ENCODE measurements at places on chromosomes 16 and 17.

DNA sequence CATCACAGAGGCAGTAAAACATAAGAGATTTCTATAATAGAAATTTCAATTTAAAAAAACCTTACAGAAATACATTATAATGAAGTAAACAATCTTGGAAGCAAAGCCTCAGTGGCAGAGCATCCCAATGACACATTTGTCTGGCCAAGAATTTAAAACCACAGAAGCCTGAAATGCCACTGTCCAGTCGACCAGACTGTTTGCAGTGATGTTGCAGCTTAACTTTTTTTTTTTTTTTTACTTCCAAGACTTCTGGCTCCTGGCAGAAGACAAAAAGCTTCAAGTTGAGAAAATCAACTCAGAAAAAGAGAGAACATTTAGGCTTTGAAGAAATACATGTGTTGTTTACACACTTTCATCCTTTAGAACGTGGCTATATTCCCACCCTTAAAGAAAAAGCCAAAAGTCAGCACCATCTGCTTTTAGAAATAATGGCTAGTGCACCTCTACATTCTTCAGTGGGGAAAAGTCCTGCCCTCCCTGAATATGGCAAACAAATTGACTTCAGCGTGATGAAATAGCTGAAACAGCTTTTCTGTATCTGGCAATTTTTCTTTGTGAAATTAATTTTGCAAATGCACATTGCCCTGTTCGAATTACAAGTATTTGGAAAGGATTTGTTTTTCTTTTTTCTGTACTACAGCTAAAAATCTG is 205.5 kb upstream of the MON1B start:
- no peak for DNase-seq

DNA sequence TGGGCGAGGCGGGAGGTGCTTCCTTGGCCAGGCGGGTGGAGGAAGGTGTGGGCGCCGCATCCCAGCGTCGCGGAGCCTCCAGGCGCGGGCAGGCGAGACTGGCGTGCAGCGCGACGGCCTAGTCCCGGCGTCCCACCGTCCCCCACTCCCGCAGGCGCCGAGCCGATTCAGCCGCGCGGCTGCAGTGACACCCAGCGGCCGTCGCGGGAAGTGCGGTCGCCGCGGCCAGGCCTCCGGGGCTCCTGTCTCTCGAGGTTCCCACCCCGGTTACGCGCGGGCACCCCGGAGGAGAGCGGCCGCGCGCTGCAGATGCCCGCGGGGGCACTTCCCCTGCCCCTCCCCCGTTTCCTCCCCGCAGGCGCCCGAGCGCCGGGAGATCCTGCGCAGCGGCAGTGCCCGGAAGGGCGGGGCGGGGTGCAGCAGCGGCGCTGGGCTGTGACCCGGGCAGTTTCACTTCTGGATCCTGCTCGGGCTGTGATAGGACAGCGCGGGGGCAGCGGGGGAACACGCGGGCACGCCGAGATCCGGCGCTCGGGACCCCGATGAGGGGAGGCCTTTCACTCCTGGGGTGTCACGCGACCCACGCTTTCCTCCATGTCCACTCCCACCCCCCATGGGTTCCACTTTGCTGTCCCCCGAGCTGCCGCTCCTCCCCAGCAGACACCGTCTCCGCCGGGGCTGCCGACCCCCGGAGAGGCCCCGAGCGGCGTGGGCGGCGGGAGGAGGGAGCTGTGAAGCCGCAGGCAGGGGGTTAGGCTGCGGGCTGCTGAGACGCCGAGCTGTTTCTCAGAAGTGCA is 16.6 kb downstream of the GRB7 start:
- peak; percentile 94 for DNase-seq

DNA sequence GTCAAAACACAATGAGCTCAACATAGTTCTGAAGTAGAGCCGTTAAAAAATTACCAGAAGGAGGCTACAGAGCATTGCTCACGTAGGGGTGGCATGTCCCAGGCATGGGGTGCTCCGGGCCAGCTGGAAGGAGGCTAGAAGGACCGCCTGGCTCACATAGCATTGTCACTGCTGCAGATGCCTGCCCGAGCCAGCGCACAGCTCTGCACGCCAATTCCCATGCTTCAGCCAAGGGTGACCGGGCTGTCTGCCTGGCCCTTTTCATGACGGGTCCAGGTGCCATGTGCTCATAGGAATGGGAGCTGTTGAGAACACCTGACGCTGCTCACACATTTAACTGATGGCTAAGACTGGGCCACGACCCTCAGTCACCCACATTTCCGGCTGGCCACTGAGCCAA is 228.9 kb upstream of the FOXF1 start:
- DNase-seq, result no peak

DNA sequence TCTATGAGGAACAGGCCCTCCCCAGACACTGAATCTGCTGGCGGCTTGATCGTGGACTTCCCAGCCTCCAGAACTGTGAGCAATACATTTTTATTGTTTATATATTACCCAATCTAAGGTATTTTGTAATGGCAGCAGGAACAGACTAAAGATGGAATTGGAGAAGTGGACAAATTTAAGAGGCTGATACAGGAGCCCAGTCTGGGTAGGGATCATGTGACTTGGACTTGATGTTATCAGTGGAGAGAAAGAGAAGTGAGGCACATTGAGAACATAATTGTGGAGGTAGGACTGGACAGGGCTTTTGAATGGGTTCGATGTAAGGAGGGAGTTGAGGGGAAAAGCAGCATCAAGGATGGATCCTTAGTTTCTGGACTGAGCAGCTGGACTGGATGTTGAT is 93.8 kb downstream of the USP31 start:
- DNase-seq, result no peak

DNA sequence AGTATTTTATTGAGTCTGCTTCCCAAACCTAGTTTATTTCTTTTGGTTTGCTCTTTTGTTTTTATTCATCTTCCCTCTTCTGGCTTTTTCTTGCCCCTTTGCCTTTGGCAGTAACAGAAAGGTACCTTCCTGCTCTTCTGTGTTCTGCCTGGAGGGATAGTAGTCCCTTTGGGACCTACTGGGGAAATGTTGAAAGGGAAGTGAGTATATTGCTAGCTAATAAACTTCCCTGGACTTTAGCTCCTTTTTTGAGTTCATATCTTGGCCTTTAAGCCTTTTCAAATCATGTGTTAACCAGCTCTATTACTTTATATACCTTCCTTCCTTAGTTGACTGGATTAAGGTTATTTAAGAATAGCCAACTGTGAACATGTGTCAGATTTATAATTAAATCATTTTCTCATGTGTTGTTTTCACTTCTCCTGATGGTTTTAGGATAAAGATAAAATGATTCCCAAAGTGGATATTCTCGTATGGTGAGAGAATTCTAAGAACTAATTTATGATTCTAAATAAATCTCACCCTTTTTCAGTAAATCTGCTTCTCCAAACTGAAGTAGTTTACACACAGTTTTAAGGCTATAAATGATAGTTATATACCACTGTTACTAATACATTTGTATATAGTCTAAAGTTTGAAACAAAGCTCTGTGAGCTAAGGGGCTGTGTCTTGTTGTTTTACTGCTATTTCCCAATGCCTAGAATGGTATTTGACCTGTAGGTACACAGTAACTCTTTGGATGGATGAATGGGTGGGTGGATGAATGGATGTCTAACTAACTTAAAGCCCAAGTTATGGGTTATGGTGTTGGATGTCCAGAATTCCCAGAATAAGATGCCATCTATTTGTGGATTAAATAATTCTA is 45.7 kb downstream of the OMG start:
- no peak for DNase-seq

- DNase-seq, result peak; percentile 9
Observed at GRCh38 chr17:40063187-40063771, 514 bp downstream of the THRA start.

DNA sequence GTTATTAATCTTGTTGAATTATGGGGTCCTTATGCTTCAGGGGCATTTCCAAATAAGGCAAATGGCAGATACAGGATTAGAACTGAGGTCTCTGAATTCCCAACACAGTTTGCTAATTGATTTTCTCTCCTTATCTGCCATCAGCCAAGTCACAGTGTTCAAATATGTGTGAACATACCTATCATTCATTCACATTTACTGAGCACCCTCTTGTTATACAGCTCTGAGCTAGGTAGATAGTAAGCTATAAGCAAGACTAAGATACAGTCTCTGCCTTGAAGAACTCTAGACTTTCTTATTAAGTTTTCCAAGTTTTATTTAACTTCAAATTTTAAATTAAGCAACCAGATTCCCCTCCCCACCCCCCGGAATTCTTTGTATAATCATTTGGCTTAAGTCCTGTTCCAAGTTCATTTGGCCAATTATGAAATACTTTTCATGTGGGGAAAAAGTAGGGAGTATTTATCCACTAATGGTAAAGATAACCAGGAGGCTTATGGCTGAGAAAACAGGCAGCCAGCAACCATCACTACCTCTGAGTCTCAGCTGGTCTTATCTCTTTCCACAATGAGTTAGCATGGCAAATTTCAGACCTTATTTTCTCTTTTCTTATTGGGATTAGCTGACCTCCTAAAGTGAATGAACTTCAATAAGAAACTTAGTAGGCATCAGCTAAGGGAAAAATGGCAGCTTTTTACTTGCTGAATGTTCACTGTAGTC is 31.4 kb upstream of the CORO6 start:
- DNase-seq, result no peak

DNA sequence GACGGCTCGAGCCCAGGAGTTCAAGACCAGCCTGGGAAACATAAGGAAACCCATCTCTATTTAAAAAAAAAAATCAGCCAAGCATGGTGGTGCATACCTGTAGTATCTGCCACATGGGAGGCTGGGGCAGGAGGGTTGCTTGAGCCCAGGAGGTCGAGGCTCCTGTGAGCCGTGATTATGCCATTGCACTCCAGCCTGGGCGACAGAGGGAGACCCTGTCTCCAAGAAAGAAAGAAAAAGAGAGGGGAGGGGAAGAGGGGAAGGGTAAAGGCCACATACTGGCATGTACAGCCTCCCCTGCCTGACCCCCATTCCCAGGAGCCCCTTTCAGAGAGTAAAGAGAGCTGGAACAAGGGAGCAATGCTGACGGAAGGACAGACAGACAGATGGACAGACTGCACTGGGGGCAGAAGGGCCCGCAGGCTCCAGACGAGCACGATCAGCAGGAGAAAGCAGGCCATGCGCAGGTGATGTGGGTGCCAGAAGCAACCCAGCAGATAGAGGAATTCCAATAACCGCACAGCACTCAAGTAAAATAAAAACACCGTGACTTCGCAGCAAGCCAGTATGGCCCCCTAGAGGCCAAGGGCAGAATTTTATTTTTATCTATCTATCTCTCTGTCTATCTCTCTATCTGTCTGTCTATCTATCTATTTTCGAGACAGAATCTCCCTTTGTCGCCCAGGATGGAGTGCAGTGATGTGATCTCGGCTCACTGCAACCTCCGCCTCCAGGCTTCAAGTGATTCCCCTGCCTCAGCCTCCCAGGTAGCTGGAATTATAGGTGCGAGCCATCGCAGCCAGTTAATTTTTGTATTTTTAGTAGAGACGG is 27.1 kb upstream of the SNN start:
- no peak for DNase-seq

GRCh38 chr17:74780443-74781238 is 4.5 kb upstream of the NAT9 start:
- DNase-seq, result no peak

DNA sequence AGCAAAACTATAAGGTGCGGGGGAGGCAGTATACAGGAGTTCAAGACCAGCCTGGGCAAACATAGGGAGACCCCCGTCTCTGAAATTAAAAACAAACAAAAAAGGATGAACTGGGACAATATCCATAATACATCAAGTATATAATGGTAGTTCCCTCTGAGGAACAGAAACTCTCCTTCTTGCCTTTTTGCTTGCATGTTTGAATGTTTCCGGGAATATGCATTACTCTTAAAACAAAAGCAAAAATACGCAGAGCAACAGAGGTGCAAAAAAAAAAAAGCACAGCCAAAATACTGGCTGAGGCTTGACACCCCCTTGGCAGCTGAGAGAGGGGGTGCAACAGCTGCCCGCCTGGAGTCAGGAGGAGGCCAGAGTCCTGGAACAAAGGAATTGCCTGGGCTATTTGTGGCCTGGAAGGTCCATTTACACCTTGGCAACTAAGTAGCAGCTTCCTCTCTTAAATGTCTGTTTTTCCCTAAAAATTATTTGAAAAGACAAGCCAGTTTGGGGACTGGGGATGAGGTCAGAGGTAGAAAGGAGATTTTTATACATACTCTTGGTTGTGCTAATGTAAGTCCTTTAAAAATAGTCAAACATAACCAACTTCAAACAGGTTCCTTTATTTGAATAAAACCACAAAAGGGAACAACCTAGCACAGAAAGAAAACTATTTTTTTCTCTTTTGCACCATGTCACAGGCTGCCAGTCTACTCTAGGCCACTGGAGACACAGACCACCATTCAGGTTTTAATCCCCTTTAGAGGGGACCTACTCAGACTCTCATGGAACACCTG is 19.5 kb downstream of the USP7 start:
- DNase-seq, result no peak

GRCh38 chr16:84643180-84643583 is 5.1 kb upstream of the KLHL36 start:
- DNase-seq, result no peak

GRCh38 chr16:50434872-50435478 is 66.2 kb upstream of the BRD7 start:
- no peak for DNase-seq

GRCh38 chr16:8763899-8764298 is 33.5 kb downstream of the TMEM186 start:
- DNase-seq, result no peak

- no peak for DNase-seq
Observed at GRCh38 chr17:56824503-56824902, 9.2 kb downstream of the C17orf67 start.

GRCh38 chr17:66775271-66775670 is 59.6 kb upstream of the CACNG5 start:
- no peak for DNase-seq

DNA sequence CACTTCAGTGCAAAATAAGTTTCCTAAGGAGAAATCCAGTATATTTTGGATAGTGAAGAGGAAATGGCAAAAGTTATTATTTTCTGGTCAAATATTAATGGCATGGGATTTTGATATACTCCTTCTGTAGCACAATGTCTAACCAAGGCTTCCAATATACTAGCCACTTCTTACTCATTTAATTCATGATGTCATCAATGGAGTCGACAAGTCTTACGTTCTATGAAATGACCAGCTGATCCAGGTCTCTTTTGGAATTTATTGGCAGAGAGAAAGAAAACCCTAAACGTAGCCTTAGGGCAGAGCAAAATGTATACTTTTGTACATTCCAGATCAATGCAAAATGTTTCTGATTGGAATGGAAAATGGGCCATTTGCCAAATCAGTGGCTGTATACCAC is 8.3 kb upstream of the ABCA10 start:
- no peak for DNase-seq

DNA sequence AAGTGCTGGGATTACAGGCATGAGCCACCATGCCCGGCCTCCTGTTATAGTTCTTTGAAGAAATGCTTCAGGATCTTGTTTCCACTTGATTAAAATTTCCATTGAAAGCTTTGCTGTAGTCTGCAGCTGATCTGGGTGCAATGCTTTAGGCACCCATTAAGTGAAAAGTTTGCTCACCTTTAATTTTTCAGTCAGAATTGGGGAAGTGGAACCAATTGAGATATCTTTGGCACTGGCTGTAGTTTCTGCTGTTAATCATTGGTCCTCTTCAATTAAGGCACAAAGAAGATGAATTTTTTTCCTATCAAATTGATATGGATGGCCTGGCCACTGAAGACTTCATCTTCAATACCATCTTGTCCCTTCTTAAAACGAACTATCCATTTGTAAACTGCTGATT is 336.1 kb upstream of the TBX2 start:
- DNase-seq, result no peak

- no peak for DNase-seq
Observed at GRCh38 chr16:67963662-67964321, 4.6 kb downstream of the SLC12A4 start.

- no peak for DNase-seq
Observed at GRCh38 chr16:15782573-15783365, 74.1 kb downstream of the MYH11 start.

GRCh38 chr17:9022573-9023391 is 1.5 kb downstream of the NTN1 start:
- DNase-seq, result no peak

- no peak for DNase-seq
Observed at GRCh38 chr16:19419698-19420075, 2.0 kb downstream of the TMC5 start.
